Activated T-cell treated with anti-CD3 and anti-CD28 coated beads, Interleukin-2, amount 50 U/mL, for 72 hours (primary cell): ENCODE measurements at places on chromosomes 7 and 10. TPM values are rescaled to one million over a fixed set of nuclear protein-coding genes. Genes with fewer than 3 reads are reported as not detected.

The NYAP1 gene
- total RNA-seq = 0.67 TPM

DNA sequence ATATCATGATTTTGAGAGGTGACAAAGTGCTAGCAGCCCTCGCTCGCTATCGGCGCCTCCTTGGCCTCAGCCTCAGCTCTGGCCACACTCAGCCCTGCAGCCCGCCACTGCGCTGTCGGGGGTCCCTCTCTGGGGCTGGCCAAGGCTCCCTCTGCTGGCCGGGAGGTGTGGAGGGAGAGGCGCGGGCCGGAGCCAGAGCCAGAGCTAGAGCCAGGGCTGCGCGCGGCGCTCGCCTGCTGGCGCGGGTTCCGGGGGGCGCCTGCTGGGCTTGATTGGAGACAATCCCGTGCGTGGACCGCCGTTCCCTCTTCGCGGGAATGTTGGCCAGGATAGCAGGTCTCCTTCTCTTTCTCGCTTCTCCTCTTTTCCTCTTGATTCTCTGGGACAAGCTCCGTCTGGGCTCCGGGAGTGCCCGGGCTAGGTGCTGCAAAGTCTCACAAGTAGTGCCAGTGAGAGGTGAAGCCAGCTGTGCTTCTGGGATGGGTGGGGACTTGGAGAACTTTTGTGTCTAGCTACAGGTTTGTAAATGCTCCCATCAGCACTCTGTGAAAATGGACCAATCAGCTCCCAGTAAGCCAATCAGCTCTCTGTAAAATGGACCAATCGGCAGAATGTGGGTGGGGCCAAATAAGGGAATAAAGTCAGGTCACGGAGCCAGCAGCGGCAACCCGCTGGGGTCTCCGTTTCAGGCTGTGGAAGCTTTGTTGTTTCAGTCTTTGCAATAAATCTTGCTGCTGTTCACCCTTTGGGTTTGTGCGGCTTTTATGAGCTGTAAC lies 43.4 kb upstream of the ELMO1 start:
- DNase-seq = no peak
- H3K27ac ChIP-seq = no peak overlapping the region
- no peaks in the 10 kb centered on the region for H3K27me3 ChIP-seq

GRCh38 chr7:85220651-85221050 lies 33.8 kb upstream of the SEMA3D start:
- H3K36me3 ChIP-seq = no peaks in the 10 kb centered on the region
- H3K4me3 ChIP-seq = no peak overlapping the region
- H3K4me1 ChIP-seq = no peaks in the 10 kb centered on the region
- H3K27ac ChIP-seq = no peak overlapping the region
- no peaks in the 10 kb centered on the region for H3K27me3 ChIP-seq

The GIMAP1 gene
- total RNA-seq = 9.3 TPM

The MGAM2 gene
- total RNA-seq = 0.09 TPM

The OR2A12 gene
- total RNA-seq = not detected

DNA sequence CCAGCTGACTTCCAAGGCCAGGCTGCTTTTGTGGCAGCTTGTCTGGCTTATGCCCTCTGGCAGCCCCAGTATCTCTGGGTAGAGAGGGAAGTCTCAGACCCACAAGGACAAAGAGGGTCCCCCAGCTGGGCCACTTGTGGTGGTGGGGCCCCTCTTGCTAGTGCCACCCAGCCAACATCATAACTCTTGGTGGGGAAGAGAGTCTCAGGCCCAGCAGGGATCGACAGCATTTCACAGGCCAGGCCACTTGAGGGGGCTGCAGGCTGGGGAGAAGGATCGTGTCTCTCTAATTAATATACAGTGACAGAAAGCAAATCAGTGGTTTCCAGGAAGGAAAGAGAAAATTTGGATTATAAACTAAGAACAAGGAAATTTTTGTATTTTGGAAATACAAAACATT lies 76.0 kb downstream of the TYW1B start:
- DNase-seq = no peak
- no peaks in the 10 kb centered on the region for H3K4me1 ChIP-seq
- no peak overlapping the region for H3K27ac ChIP-seq
- peaks cover 12% of the 10 kb centered on the region for H3K36me3 ChIP-seq
- no peaks in the 10 kb centered on the region for H3K27me3 ChIP-seq
